ENCODE measurements at places on chromosomes 4 and X. TPM values are rescaled to one million over a fixed set of nuclear protein-coding genes. Genes with fewer than 3 reads are reported as not detected.

The GLRA3 gene
- total RNA-seq = not detected

The LIMCH1 gene
- 267 TPM for total RNA-seq

GRCh38 chrX:12802741-12803140 is 11.5 kb downstream of the PRPS2 start:
- no peak for DNase-seq

DNA sequence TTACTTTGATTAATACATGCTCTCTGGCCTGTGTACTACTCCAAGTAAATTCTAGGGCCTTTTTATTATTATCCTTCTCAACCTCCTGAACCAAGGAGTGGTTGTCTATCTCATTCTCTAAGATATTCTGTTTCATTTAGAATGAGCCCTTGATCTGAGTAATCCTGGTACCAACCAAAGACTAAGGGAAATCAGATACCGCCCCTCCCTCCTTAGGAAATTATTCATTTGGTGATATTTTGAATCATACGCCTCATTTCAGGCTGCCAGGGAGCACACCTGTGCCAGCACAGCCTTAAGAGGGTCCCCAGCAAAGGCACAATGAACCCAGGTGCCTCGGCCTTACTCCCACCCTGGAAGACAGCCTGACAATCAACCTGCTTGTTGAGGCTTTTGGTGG is 73.2 kb upstream of the STARD8 start:
- DNase-seq = no peak

DNA sequence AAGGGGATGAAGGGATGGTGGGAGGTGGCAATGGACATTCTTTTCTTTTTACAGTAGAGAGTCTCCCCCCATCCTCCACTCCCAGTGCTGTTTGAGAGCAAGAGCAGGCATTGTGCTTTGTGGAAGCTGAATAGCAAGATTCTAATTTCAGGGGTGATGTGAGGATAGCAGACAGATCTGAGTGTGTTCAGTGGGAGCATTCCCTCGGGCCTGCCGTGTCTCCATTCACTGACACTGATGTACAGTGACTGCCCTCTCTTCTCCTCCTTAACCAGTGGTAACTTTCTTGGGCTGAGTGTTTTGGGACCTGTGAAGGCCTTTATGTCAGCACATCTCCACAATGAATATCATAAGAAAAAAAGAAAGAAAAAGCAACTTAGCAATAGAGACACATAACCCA is 396.6 kb upstream of the RPS6KA3 start:
- no peak for DNase-seq

- DNase-seq = no peak
These were observed 119.0 kb upstream of the MAP9 start for GRCh38 chr4:155495572-155496293.
